CD4-positive, alpha-beta T cell treated with Interferon gamma for 1 hour (primary cell): ENCODE measurements at places on chromosomes 1 and 21.

GRCh38 chr1:58447042-58447441, 99.5 kb downstream of the OMA1 start:
- no peak for DNase-seq

GRCh38 chr1:232029315-232029714, 402.7 kb downstream of the DISC1 start:
- DNase-seq = no peak

DNA sequence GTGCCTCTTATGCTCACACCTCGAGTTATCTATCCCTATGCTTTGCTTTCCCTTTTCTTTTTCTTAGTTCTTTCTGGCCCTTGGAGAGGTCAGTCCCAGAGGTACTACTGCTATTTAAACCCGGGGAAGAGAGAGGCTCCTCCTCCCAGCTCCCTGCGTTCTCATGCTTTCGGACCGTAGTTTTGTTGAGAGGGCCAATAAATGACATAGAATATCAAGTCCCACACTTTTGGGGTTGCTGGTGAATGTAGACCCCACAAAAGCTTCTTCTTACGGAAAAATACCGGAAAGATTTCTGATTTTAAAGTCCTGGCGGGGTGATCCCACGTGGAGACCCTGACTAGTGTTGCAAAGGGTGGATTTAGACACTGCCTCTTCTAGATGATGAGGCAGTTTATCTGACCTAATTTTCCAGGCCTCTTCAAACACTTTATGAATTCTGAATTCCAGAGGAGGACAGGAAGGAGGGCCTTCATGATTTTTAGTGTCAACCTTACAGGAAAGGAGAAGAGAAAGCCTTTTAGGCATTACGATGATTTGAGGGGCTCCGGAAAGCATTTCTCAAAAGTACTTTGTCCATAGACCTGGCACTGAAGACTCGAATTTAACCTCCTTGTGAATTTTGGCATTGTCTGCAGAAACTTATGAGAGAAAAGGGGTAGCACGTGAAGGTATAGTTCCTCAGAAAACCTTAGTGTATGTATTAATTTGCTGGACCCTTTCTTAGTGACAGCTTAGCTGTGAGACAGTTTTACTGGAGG, 694 bp downstream of the TMEM167B start:
- peak; percentile 6 for DNase-seq

GRCh38 chr1:85983316-85983715, 173.3 kb downstream of the COL24A1 start:
- no peak for DNase-seq

DNA sequence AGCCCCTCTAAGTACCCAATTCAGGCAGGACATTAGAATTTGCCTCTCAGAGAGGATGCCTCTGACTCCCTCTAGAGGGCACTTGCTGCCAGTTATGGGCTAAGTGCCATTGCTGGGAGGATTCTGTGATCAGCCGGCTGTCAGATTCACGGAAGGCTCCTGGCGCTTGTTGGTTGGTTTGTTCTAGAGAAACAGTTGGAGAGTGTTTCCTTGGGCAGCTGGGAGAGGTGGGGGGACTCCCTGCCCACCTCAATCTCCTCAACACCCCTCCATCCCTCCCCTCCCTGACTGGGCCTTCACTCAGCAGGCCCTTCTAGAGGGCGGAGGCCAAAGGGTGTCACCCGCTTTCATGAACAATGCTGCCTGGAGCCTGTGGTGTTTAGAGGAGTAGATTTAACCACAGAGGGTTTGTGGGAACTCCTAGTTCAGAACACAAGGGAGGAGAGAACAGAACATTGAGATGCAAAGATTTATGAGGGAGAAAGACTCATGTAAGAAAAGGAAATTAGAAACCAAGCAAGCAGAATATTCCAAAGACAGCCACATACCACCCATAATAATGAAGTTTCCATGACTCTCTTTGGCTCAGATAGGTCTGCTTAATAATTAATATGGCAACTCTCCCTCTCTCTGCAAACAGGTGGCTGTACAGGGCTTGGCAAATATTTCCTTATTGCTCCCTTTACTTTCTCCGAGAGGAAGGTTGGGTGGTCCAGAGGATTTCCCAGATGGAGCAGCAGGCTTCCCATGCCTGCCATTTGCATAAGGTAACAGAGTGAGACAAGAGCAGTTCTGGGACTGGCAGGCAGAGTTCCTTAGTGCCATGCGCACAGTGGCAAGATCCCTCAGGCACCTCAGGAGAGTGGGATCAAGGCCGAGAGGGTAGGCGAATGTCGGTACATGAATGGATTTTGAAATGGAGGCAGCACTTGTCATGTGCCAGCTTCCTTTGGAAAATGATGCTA, 30.0 kb upstream of the ACP6 start:
- DNase-seq = peak; percentile 27

GRCh38 chr1:65424573-65424889, 4.1 kb downstream of the LEPR start:
- DNase-seq = no peak

- DNase-seq = no peak
Measured at GRCh38 chr1:179984942-179985341, 30.3 kb downstream of the CEP350 start.

- peak; percentile 46 for DNase-seq
Measured at GRCh38 chr1:172727956-172728603, 69.2 kb downstream of the FASLG start.

- no peak for DNase-seq
Measured at GRCh38 chr1:155094622-155094948, 15.9 kb downstream of the EFNA3 start.

- no peak for DNase-seq
Measured at GRCh38 chr1:151960780-151961513, 32.7 kb downstream of the S100A10 start.
